ENCODE measurements at places on chromosomes 1 and 21.

DNA sequence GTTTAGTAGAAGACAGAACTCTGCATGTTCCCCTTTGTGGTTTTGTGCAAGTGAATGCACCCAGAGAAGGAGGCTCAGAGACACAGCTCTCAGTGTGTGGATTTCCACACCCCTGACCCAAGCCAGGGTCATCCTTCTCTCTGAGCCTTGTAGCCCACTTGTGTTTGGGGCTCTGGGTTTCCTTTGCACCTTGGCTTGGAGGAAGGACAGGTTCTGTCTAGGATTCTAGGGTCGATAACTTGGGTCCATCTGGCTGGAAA is 27.2 kb downstream of the MYOG start:
- DNase-seq, result no peak

GRCh38 chr1:17661546-17662157 is 93.5 kb upstream of the ACTL8 start:
- peak; percentile 38 for DNase-seq

GRCh38 chr1:186683652-186684410 is 3.6 kb upstream of the PTGS2 start:
- DNase-seq, result no peak

- DNase-seq, result peak; percentile 22
Measured at GRCh38 chr1:34597877-34598514, 156.9 kb upstream of the GJB5 start.

DNA sequence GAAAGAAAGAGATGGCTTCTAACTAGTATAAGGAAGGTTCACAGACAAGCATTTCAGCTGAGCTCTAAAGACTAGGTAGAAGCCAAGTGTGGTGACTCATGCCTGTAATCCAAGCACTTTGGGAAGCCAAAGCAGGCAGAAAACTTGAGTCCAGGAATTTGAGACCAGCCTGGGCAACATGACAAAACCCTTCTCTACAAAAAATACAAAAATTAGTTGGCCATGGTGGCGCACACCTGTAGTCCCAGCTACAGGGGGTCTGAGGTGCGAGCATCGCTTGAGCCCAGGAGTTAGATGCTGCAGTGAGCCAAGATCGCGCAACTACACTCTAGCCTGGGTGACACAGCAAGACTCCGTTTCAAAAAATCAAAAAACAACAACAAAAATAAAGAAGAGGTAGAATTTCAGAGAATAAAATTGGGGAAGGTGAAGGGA is 27.8 kb downstream of the FBXO42 start:
- DNase-seq, result no peak

GRCh38 chr1:234863551-234863971 is 253.6 kb upstream of the IRF2BP2 start:
- DNase-seq, result no peak

DNA sequence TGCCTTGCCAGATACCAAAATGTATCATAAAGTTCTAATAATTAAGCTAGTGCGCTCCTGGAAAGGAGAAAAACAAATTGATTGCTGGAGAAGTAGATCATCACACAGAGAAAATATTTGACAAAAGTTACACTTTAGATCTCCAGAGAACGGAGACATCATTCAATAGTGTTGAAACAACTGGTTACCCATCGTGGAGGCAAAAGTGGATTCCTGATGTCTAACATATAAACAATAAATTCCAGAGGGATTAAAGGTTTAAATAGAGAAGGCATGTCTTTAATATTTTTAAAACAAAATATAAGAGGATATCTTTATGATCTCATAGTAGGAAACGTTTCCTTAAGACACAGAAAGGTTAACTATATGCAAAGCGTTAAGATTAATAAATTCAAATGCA is 41.0 kb downstream of the NRIP1 start:
- DNase-seq, result no peak

DNA sequence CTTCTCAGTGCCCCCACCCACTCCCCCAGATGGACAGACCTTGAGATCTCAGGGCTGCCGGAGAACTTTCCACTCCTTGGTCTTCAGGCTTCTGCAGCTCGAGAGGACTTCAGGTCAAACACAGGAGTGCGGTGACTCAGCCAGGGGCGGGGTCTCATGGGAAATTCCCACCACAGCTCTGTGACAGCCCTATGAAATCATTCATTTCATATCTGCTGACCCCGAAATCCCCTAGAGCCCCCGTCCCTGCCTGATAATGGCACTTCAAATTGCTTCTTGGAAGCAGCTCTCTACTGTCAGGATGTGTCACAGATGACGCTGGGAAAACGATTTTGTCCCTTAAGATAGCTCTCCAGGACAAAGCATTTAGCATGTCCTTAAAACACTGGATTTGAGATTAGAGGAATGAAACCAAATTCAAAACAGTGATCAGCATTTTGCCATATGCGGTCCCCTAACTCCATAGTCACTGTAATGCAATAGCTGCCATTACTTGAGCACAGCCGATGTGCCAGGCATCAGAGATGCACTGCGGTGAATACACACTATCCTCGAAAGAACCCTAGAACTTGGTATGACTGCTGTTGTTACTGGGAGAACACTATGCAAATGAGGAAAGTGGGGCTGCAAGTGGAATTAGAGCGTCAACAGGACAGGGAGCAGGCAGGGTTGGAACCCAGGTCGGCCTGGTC is at the start of gene TNFRSF9:
TNFRSF9 (minus strand) TSS at position 95 of the 692 bp plus-strand sequence. CDS start 845 bp downstream, outside the sequence.
- DNase-seq, result peak; percentile 74

GRCh38 chr1:204729516-204729915 is 44.0 kb upstream of the LRRN2 start:
- no peak for DNase-seq

- DNase-seq, result no peak
Measured at GRCh38 chr1:234990328-234990675, 138.3 kb downstream of the TOMM20 start.

GRCh38 chr1:51305371-51305823 is 25.0 kb downstream of the TTC39A start:
- no peak for DNase-seq

GRCh38 chr1:210527091-210527490 is 198.4 kb downstream of the HHAT start:
- no peak for DNase-seq

GRCh38 chr1:69943030-69943429 is 262.3 kb downstream of the LRRC40 start:
- DNase-seq, result no peak

DNA sequence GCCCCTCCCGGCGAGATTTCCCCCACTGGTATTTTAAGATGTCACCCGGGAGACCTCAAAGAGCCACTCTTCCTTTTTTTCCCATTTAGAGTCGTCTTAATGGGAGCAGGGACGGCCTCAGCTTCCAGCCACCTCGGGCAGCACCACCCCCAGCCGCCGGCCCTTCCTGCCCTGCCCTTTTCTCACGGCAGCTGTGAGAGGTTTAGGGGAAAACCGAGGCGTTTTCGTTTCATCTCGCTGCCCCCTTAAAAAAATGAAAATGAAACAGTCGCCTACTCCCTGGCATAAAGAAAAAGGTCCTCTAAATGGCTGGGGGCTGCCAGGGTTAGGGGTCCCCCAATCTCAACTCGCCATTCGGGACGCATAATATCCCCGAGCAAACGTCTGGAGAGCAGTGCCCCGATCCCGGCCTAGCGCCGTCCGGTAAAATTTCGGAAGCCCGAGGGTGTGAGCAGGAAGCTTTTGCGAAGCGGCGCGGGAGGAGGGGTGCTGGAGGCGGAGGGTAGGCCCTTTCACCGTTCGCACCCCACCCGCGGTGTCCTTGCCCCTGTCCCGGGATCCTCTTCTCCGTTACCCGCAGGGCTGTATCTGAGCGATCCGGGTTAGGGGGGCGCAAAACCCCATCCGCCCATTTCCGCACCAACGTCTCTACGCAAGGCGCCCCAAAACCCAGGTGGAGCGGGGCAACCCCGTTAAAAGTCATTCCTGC is 1.2 kb downstream of the RUNX3 start:
- DNase-seq, result peak; percentile 67

GRCh38 chr1:221965252-221965651 is 223.4 kb upstream of the DUSP10 start:
- DNase-seq, result no peak

GRCh38 chr1:225851805-225852204 is 30.4 kb downstream of the TMEM63A start:
- no peak for DNase-seq

DNA sequence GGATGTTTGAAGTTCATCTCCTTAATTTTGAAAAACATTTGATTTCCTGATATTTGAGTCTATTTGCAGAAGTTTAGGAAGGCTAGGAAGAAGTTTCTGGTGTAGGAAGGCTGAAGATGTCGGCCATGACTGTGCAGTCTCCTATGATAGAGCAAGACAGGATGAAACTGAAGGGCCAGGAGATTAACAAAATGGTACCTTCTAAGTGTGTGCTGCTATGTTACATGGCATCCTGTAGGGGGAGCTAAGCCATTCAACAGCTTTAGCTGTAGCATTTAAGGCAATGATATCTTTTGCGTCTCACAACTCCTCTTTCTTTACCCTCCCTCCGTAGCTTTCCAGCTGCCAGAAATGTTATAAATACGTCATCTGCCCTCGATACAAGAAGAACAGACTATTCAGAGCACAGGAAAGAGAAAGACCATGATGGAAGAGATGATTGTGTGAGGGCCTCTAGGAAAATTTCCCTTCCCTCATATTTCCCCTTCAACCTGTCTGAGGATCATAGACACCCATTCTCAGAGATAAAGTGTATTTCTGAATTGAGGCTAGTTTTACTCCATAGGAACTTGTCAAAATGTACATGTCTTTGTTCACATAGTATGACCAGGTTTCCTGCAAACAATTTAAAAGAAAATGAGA is 61.1 kb downstream of the XCL1 start:
- no peak for DNase-seq

- DNase-seq, result no peak
Measured at GRCh38 chr1:88149686-88150085, 534.4 kb upstream of the PKN2 start.

DNA sequence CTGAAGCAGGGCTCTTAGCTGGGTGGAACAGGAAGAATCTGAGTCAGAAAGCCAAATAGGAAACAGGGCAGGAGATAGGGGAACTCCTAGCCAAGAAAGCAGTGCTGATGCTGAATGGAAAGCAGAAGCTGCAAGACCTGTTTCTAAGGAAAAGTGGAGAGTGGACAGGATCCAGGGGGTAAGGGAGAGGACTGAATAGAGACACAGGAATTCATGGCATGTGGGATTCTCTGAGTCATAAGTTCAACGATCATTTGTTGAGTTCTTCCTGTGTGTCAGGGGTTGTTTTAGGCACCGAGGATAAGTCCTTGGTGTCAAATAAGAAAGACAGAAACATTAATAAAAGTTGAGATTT is 153.8 kb upstream of the FGGY start:
- peak; percentile 32 for DNase-seq

DNA sequence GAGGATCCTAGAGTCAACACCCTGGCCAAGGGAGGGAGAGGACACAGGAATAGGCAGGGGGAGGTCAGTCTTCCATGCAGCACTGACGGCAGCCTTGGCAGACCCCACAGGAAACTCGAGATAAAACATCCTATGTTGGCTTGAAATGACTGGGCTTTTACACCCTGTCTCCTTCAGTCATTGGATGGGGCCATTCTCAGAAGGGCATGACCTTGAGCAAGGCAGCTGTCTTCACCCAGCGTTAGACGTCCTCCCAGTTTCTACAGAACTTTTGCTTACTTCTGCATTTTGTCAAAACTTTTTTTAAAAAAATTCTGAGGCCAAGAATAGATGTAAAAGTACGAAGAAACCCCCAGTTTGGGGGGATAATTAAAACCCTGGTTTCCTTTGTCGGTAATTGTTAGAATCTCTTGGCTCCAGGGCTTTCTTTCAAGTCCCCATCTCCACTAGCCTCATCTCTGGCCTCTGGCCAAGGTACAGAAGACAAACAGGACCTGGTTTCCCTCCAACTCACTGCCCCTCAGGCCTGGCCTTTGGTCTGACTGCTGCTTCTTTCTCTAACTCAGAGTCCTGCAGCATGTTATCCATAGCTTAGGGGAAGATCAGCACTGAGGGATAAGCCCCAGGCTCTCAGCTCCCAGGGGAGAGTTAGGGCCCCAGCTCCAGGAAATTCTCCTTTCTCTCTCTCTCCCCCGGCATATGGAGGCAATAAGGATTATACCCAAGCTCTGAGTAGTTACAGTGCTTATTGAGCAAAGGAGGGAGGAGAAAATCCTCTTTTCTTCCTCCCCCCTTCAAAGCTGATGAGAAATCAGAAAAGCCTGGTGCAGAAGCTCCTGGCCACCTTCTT is 51.6 kb upstream of the KCND3 start:
- no peak for DNase-seq

DNA sequence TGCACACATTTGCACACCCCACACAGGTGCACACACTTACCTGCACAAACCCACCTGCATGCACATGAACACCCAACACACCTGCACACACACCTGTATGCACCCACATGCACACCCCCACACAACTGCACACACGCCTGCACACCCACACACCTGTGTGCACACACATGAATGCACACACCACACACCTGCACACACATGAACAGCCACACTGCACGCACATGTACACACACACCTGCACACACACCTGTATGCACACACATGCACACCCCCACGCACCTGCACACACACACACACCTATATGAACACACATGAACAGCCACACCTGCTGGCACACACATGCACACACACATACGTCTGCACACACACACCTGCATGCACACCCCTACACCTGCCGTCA is 17.9 kb upstream of the TTC34 start:
- DNase-seq, result no peak

DNA sequence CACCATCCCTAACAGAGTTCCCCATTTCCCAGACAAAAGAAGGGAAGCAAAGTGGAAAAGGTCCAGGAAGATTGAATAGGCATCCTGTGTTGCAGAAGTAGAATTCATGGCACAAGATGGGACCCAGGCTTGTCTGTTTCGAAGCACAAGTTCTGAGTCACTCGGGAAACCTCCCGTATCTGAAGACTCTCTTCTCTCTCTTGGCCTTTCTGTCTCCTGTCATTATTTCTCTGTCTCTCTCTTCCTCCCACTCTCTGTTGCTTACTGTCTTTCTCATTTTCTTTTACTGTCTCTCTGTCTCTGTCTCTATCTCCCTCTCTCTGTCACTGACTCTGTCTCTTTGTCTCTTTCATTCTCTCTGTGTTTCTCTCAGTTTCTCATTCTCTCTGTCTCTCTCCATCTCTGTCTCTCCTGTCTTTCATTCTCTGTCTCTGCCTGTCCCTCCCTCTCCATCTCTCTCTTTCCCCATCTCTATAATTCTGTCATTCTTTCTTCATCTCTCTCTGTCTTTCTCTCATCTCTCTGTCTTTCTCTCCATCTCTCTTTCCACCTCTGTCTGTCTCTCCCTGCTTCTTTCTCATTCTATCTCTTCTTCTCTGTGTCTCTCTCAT is 23.7 kb downstream of the RNF187 start:
- DNase-seq, result no peak

GRCh38 chr1:66278260-66279021 is 255.5 kb upstream of the SGIP1 start:
- DNase-seq, result no peak

- DNase-seq, result no peak
Measured at GRCh38 chr21:37974081-37974480, 57.8 kb upstream of the KCNJ6 start.

- no peak for DNase-seq
Measured at GRCh38 chr1:9271861-9272595, 20.7 kb upstream of the SPSB1 start.
